ENCODE measurements at places on chromosomes 4 and X.

DNA sequence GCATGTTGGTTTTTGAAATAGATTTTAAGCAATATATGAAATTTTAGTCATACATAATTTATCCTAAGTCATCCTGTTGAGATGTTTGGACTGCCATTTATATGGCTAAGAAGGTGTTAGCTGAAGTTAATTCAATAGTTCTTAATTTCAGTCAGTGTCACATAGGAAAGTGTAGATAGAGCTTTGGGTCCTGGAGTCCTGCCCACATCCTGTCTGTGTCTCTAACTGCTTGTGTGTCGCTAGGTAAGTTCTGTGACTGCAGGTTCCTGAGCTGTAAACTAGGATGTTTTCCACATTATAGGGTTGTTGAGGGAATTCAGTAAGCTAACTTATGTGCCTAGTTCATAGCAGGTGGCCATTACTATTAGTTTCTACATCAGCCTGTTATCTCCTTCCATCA lies 20.7 kb downstream of the OFD1 start:
- DNase-seq: no peak

- no peak for DNase-seq
These were observed 145.5 kb downstream of the NWD2 start for GRCh38 chr4:37389967-37390580.

DNA sequence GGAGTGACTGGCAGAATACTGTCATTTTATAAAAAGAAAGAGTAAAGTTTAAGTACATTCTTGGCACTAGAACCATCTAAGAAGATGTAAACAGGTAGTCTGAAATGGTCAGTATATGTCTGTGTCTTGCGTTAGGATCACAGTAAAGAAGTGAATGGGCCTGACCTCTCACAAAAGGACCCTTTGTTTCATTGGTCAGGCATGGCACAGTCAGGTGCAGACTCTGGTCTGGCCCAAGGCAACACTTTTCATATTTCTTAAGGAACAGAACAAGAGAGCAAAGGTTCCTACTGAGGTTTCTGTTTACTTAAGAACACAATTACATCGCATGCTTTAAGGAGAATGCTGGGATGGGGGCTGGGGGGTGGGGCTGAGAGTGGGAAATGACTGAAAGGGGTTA lies 48.1 kb downstream of the RPGR start:
- DNase-seq: no peak

DNA sequence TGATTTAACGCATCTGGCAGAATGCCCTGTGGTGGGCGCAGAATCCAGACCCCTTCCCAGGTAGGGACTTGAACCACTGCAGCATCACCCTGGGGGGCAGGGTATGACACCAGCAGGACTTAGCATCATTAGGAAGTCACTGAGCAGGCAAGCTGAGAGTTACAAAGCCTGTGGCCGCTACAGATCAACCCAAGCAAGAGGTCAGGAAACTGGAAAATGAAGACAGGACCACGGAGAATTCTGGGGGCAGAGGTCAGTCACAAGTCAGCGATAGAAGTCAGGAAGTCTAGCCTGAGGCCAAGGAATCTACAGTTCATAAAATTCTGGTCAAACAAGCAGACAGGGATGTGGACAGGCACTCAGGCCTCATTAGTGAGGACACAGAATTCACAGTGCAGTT lies 108.4 kb downstream of the CHIC2 start:
- no peak for DNase-seq

DNA sequence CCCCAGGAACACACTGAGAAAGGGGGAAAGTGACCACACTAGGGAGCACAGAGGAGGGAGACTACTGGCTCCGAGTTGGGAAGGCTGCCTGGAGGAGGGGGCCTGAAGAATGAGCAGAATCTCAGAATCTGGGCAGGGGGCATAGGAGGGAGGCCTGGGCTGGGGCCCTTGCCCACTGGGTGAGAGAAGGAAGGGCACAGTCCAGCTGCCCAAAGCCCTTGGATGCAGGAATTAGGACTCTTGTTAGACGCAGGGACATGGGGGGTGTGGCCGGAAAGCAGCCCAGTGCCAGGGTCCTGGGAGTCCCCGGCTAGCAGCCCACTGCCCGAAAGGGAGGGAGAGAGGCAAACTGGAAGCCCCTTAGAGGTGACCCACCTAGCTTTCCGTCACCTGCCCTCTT lies 1.9 kb upstream of the DUSP9 start:
- no peak for DNase-seq

GRCh38 chrX:154486396-154487207 lies at the start of gene UBL4A:
UBL4A (minus strand) TSS chrX:154486615; CDS start chrX:154486584, 31 bp downstream.
- DNase-seq: peak; percentile 62

- no peak for DNase-seq
These were observed 24.7 kb downstream of the SEC24D start for GRCh38 chr4:118810991-118811764.

DNA sequence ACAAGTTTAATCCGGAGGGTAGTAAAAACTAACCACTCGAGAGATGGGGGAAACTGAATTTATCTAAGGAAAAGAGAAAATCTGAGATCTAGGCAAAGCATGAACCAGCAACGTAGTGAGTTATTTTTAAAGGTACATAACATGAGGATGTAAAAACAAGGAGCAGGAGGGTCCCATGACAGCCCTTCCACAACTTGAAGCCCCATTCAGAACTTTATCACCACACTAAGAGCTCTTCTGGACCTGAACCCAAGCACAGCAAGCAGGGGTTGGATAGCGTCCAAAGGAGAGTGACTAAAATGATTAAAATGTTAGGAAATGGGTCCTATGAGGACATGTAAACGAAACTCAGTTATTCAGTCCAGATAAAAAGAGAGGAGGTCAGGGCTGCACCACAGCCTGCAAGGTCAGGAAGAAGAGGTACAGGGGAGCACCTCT lies 16.2 kb downstream of the SH3RF1 start:
- no peak for DNase-seq

GRCh38 chr4:109590905-109591304 lies 30.9 kb downstream of the MCUB start:
- DNase-seq: no peak

GRCh38 chrX:37608156-37608555 lies 36.7 kb downstream of the LANCL3 start:
- no peak for DNase-seq

DNA sequence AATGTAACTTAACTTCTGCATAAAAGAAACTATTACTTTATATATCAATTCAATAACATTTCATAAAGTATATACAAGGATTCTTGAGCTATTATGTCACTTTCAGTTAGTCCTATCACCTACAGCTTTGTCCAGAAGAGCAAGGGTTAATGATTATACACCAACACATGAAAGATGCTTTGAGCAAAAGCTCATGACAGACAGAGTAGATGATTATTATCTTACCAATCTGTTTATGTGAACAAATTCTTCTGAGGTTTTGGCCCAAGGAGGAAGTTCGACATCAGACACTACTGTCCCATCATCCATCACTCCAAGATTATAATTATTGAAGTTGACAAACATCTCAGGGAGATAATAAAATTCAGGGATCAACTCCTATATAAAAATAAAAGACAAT lies 166.7 kb upstream of the MAB21L2 start:
- DNase-seq: no peak

DNA sequence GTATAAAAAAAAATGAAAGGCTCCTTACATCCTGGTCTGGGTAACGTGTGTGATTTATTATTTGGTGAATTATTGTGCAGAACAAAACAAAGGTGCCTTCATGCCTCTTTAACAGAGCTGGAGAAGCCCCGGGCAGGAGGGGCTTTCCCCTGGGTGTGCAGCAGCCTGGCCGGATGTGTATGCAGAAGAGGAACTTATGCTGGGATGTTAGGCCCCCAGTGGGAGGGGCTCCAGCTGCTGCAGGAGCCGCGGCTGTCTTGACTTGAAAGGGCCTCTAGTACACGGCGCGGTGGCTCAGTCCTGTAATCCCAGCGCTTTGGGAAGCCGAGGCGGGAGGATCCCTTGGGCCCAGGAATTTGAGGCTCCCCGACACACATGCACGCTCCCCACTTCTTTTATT lies 16.0 kb downstream of the CCNQ start:
- peak; percentile 76 for DNase-seq

DNA sequence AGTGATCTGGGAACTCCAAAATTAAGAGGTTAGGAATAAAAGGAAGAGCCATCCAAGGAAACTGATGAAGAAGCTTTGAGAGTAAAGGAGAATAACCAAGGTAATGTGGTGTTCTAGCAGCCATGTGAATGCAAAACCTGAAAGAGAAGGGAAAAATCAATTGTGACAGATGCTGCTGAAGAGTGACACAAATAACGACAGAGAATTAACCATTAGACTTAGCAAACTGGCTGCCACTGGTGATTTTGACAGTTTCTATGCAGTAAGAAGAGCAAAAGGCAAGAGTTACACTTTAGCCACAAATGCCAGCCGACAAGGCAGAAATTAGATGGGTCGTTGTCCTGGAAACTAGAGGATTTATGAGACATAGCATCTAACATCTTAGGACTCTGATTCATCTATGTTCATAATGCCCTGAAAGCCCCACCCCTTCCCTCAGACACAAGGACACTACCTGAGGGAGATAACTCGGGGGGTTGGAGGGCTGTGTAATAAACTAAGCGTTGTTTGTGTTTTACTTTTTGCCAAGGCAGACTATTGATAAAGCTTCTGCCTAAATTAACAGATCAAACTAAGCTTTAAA lies 13.0 kb upstream of the TMEM144 start:
- DNase-seq: no peak

Data from activated CD4-positive, alpha-beta memory T cell treated with anti-CD3 and anti-CD28 coated beads for 36 hours (primary cell).